Articular chondrocyte of knee joint (primary cell): ENCODE measurements at places on chromosomes 11 and 22. TPM values are rescaled to one million over a fixed set of nuclear protein-coding genes. Genes with fewer than 3 reads are reported as not detected.

FAU gene
- total RNA-seq, result 154 and 175 TPM in 2 replicates

HARBI1 gene
- total RNA-seq, result 4.3 and 5.2 TPM in 2 replicates

TRIM66 gene
- 10.1 and 13.1 TPM in 2 replicates for total RNA-seq

OR5A1 gene
- not detected in 2 replicates for total RNA-seq

OR10V1 gene
- not detected in 2 replicates for total RNA-seq

NCF4 gene
- total RNA-seq, result not detected in 2 replicates
